ENCODE measurements at places on chromosomes 13 and 19. TPM values are rescaled to one million over a fixed set of nuclear protein-coding genes. Genes with fewer than 3 reads are reported as not detected.

The IGFL4 gene
- not detected for total RNA-seq

GRCh38 chr13:106683179-106683578 lies 115.2 kb upstream of the ARGLU1 start:
- DNase-seq: no peak

DNA sequence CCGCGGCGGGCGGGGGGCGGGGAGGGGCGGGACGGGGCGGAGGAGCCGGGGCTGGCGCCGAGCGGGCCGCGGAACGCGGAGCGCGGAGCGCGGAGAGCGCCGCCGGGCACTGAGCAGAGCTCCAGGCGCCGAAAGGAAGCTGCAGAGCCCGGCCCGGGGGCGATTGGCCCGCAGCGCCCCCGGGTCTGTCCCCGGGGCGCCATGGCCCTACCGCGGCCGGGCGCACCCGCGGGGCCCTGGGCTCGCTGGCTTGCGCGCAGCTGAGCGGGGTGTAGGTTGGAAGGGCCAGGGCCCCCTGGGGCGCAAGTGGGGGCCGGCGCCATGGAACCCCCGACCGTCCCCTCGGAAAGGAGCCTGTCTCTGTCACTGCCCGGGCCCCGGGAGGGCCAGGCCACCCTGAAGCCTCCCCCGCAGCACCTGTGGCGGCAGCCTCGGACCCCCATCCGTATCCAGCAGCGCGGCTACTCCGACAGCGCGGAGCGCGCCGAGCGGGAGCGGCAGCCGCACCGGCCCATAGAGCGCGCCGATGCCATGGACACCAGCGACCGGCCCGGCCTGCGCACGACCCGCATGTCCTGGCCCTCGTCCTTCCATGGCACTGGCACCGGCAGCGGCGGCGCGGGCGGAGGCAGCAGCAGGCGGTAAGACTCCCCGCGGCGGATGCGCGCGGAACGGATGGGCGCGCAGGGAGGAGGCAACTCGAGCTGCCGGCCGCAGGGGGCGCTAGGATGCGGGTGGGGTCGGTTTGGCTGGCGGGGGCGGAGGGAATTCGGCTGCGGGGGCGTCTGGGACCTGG lies at the start of gene PDE4A:
Gene PDE4A (plus strand): TSS at position 95 of the 796 bp plus-strand sequence. CDS start 227 bp downstream, at position 322.
- no peak for DNase-seq

- DNase-seq: peak; percentile 89
These were observed 21.8 kb upstream of the OR10H1 start for GRCh38 chr19:15837221-15837731.

- no peak for DNase-seq
These were observed 6.2 kb downstream of the PTH2 start for GRCh38 chr19:49417088-49417487.

GRCh38 chr19:51702103-51702824 lies 9.1 kb downstream of the SPACA6 start:
- no peak for DNase-seq

- no peak for DNase-seq
These were observed 549.6 kb upstream of the SLC10A2 start for GRCh38 chr13:103615771-103616170.
